ENCODE measurements at places on chromosomes 6 and 20. TPM values are rescaled to one million over a fixed set of nuclear protein-coding genes. Genes with fewer than 3 reads are reported as not detected.

DNA sequence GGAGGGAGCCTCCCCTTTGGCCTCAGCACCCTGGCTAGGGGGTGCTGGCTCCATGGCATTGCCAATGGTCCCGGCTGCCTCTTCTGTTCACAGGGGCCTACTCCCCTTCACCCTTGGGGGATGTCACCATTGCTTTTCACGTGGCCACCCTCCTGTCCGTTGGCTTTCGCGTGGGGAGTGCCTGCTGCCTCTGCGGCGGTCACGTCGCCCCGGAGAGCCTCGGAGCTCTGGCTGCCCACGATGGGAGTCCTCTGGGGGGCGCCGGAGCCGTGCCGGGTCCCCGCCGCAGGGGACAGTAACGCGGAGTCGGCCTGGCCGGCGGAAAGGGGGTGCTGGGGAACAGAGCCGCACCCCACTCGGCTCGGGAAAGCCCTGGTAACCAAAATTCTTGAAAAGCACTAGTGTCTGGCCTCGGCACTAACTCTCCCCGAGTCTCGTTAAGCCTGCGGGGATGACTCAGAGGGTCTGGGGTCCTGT lies 661 bp upstream of the HEBP2 start:
- DNase-seq = peak; percentile 29

DNA sequence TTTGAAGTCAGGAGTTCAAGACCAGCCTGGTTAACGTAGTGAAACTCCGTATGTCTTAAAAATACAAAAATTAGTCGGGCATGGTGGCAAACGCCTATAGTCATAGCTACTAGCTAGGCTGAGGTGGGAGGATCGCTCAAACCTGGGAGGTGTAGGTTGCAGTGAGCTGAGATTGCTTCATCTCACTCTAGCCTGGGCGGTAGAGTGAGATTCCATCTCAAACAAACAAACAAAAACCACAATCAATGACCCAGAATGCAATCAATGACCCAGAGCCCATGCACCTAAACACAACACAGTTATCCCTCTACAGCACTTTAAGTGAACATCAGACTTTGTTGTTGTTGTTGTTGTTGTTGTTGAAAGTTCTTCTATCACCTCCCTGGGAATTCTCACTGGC lies 77.9 kb downstream of the MYB start:
- DNase-seq = no peak

DNA sequence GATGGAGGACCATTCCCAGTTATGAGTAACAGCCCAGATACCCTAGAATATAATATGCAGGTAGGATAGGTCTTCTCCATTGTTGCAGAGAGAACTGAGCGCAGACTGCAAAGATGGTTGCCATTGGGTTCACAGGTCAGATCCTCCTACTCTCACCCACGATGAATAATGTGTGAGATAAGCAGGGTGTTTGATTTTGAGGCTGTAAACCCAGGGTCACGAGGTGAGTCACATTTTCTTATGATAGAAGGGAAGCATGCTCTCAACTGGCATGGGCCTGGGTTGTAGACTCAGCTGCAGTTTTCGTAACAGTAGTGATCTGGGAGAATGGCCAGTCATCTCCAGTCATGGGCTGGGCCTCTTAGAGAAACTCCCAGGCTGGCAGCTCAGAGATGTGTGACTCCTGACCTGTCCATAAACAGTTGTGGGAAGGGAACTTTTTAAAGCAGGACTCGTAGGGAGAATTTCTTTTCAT lies 74.2 kb downstream of the CD164 start:
- peak; percentile 85 for DNase-seq

DNA sequence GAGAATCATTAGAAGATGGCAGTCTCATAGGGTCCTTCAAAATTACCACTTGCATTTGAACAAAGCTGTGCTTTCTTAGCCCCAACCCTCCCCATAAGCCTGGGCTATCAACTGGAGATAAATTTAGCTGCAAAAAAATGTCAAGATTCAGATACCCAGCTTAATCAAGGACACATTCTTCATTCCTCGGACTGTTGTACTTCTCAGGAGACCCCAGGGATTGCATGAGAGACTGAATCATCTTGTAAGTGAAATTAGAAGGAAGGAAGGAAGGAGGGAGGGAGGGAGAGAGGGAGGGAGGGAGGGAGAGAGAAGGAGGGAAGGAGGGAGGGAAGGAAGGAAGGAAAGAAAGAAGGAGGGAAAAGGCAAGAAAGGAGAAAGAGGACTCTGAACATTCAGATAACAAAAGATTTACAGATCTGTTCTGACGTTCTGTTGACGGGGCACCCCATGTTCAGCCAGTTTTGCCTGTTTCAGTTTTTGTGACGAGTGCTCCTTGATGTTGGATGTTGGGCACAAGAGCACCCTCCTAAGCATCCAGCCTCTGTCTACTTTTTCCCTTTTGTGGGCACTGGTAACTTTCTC lies 498.7 kb downstream of the PREX1 start:
- DNase-seq = no peak

- DNase-seq = no peak
Observed at GRCh38 chr6:50608421-50608820, 104.9 kb upstream of the TFAP2D start.

DNA sequence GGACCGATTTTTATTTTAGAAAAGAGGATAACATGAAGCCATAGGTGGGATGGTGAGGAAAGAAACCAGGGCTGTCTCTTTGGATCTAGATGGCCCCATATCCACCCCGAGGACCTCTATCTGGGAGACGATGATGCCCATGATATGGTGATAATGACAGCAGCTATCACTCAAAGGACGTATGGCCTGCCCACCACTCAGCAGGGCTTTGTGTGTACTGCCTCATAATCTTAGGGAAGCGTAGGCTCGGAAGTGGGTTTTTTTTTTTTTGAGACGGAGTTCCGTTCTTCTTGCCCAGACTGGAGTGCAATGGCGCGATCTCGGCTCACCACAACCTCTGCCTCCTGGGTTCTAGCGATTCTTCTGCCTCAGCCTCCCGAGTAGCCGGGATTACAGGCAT lies 8.2 kb upstream of the TAF8 start:
- no peak for DNase-seq

- no peak for DNase-seq
Observed at GRCh38 chr6:139903411-139904157, 529.1 kb upstream of the CITED2 start.

DNA sequence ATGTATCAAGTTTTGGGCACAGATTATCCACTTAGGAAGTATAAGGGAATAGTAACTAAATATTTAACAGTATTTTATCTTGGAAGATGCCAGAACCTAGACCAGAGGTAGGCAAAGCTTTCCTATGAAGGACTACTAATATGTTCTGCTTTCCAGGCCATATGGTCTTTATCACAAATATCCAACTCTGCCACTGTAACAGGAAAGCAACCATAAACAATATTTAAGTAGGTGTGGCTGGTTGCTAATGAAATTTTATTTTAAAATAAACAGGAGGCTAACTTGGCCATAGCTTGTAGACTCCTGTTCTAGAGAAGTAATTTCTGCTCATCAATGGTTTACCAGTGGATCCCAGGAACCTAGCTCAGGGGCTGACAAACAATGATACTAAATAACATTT lies 39.4 kb downstream of the NOL7 start:
- no peak for DNase-seq

DNA sequence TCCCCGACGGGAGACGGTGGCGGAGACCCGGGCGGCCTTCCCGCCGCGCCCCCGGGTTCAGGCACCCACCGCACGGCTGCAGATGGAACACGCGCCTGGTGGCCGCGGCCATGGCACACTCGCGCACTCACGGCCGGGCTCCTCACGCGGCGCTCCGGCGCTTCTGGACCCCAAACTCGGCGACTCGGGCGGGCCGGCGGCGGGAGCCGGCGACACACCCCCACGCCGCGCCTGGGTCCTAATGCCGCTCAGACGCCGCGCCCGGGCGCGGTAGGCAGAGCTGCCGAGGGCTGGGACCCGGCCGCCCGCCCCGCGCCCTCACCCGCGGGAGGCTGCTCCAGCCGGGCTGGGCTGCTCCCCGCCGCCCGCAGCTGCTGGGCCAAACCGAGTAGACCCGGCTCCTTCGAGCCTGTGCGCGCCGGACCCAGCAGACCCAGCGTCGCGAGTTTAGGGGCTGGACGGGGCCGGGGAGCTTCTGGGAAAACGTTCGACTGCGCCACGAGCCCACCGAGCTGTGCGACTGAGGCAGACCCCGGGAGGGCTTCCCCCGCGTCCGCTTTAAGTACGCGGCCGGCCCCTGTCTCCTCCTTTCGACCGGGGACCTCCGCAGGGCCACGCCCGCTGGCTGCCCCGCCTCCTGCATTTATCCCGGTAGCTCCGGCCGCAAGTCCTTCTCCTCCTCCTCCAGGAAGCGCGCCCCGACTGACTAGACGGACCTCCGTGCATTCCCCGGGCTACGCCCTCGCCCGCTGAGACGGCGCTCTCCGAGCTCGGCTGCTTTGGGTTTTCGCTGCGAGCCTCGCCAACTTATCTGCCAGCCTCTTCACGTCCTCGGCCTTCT lies at the start of gene SLC4A11:
Gene SLC4A11, minus strand, starts transcription at position 165 of the 841 bp plus-strand sequence. Its CDS starts 53 bp downstream, at position 112.
- peak; percentile 67 for DNase-seq

GRCh38 chr6:88616380-88616779 lies 347.0 kb downstream of the RNGTT start:
- DNase-seq = no peak

DNA sequence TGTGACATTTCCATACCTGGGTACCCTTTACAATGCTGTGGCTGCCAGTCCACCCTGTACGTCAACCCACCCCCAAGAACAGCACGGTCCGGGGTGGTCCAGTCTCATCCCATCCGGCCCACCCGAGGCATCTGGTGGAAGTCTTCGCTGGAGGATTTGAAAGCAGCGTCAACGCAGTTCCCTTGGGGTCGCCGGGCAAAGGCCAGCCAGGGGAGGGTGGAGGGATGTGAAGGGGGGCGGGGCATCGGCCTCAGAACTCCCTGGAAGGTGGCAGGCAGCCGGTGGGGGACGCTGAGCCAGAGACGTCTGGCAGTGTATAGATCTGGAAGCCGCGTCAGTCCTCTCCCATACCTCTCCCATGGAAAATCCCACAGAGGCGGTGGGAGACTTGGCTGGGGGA lies 1944.0 kb upstream of the DEFB115 start:
- no peak for DNase-seq

GRCh38 chr20:11469795-11470435 lies 447.8 kb upstream of the BTBD3 start:
- DNase-seq = peak; percentile 23

- no peak for DNase-seq
Observed at GRCh38 chr6:142686507-142686887, 258.5 kb downstream of the HIVEP2 start.

DNA sequence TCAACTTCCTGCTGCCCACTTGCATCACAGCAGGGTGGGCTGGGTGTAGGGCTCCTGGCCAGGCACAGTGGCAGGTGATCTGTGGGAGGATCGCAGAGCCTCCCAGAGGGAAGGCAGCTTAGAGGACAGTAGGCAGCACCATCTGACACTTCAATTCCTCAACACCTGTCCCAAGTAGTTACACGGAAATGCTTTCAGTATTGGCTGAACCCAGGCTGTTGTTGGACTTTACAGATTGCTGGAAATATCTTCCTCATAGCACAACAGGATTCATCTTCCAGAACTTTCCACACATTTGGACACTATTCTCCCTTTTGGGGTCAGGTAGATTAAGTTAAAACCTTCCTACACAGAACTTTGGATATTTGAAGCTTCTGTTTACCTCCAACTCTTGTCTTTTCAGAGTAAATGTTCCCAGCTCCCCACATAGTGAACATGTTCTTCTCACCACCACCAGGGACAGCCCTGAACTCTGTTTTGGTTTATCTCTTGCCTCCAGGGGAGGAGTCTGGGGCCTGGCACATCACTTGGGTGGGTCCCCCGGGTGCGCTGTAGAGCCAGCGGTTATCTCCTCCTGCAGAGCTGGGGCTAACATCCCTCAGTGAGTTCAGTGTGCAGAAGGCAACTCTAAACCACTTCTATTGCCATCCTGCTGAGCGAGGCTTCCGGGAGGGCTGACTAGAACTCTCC lies 3.5 kb upstream of the SLC22A2 start:
- DNase-seq = peak; percentile 21

- no peak for DNase-seq
Observed at GRCh38 chr6:835476-836160, 142.7 kb upstream of the EXOC2 start.

- no peak for DNase-seq
Observed at GRCh38 chr6:18720075-18720474, 332.9 kb downstream of the RNF144B start.

GRCh38 chr20:19944772-19945459 lies 72.2 kb upstream of the NAA20 start:
- peak; percentile 32 for DNase-seq

DNA sequence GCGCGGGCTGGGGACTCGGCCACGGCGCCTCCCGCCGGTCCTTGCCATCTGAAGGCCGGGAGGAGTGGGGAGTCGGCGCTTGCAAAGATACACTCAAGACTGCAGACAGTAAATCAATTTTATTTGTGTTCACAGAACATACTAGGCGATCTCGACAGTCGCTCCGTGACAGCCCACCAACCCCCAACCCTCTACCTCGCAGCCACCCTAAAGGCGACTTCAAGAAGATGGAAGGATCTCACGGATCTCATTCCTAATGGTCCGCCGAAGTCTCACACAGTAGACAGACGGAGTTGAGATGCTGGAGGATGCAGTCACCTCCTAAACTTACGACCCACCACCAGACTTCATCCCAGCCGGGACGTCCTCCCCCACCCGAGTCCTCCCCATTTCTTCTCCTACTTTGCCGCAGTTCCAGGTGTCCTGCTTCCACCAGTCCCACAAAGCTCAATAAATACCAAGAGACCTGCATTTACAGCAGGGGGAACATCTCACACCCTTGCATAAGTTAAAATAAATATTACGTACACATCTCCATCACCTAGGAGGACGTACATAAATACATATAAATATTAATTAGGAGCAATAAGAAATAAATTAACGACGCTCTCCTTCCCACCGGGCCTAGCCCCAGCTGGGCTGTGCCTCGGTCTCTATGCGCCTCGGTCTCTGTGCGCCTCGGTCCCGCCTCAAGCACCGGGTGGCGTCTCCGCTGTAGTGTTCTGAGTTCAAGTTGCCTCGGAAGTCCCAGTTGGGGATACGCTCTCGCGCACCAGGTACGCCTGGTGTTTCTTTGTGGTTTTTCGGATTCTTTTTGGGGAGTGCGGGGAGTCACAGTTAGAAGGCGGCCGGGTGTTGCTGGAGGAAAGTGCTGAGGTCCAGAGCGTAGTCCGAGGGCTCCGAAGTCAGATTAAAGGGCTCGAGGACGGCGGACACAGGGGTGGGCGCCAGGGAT lies 889 bp upstream of the FLOT1 start:
- DNase-seq = no peak

- DNase-seq = peak; percentile 77
Observed at GRCh38 chr6:139699335-139699734, 324.9 kb upstream of the CITED2 start.

- DNase-seq = peak; percentile 52
Observed at GRCh38 chr20:49320460-49320859, 42.6 kb upstream of the ZNFX1 start.

MRPS10 gene
- total RNA-seq = 20.6 TPM

COX4I2 gene
- not detected for total RNA-seq

C20orf202 gene
- total RNA-seq = 0.83 TPM

MAK gene
- 0.18 TPM for total RNA-seq

NINL gene
- total RNA-seq = 61.3 TPM

PPP1R10 gene
- total RNA-seq = 47.3 TPM

MUCL3 gene
- not detected for total RNA-seq

GPX5 gene
- total RNA-seq = 0.30 TPM

Data from cardiac muscle cell (in vitro differentiated cells and primary cell).